ENCODE measurements at places on chromosomes 16 and 17.

DNA sequence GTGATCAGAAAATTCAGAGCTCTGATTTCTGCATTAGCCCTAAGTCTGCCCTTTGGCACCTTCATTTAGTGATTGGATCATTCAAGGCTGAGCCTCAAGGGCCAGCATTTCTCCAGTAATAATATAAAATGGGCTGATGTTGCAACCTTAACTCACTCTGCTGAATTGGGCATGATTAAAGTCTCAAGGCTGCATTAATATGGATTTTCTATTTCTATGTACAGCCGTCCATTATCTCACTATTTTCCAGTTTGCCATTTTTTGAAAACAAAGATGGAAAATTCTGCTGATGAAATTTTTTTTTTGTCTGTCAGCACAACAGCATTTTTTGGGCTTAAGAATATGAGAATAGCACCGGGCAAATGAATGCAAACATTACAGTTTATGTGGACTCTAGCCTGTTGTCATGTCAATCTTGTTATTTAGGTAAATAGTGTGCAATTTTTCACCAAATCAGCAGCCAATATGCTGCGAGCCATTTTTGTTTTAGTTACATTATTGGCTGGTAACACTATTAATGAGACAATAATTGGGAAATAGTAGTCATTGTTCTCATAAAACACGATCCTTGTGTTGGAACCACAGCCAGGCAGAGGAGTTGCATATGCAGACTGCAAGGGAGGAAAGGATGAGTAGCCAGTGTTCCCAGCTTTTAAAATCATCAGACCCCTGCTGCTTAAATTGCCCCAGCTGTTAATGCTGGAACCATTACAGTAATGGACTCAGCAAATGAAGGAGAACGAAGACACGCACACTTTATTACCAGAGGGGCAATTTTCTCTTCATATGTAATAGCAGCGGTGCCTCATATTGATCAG, 10.5 kb downstream of the FTO start:
- DNase-seq = no peak

DNA sequence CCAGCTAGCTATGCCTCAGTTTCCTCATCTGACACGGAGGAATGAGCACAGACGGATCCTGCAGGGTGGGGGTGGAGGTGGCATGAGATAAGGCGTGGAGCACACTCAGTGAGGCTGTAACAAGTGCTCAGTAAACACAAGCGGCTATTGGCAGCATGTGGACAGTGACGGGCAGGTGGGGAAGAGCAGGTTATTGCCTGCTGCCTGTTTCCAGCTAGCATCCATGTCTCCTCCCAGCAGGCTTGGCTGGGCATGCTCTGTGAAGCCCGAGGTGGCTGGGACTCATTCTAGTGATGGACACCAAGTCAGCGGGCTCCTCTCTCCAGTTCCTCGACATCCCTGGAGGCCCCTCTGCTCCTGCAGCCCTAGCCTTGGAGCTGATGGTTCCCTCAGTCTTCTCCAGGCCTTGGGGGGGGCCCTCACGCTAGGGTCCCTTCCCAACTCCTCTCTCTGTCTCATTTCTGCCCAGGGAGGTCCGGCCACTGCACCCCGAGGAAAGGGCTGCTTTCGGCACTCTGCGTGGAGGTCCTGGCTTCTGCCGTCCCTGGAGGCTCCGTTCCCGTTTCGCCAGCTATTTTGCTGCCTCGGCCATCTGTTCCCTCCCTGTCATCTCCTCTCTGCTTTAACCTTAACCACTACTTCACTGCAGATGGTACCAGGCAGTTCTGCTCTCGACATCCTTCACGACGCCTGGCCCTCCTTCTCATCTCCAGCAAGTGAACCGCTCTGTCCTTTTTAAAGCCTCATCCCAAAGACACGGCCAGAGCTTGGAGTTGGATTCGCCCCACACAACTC, 6.2 kb downstream of the RTN4RL1 start:
- no peak for DNase-seq

- no peak for DNase-seq
Measured at GRCh38 chr16:51404386-51404785, 253.3 kb upstream of the SALL1 start.

GRCh38 chr16:17068524-17068923, 402.2 kb downstream of the XYLT1 start:
- no peak for DNase-seq

- no peak for DNase-seq
Measured at GRCh38 chr16:10600782-10601443, 20.5 kb upstream of the EMP2 start.

DNA sequence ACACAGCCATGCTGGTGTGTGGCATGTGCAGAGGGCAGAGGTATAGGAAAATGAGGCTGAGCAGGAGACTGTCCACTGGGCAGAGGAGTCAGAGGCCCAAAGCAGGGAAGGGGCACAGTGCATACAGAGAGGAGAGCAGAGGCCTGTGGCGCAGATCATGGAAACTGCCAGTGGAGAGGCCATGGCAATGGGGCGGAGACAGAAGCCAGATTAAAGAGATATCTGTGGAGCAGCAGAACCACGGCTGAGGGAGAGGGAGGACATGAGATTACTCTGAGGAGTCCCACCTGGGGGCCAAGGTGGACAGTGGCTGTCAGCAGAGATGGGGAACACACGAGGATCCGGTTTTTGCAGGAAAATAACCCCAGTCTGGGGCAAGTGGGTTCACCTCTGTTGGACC, 43.3 kb downstream of the RANBP10 start:
- DNase-seq = no peak

DNA sequence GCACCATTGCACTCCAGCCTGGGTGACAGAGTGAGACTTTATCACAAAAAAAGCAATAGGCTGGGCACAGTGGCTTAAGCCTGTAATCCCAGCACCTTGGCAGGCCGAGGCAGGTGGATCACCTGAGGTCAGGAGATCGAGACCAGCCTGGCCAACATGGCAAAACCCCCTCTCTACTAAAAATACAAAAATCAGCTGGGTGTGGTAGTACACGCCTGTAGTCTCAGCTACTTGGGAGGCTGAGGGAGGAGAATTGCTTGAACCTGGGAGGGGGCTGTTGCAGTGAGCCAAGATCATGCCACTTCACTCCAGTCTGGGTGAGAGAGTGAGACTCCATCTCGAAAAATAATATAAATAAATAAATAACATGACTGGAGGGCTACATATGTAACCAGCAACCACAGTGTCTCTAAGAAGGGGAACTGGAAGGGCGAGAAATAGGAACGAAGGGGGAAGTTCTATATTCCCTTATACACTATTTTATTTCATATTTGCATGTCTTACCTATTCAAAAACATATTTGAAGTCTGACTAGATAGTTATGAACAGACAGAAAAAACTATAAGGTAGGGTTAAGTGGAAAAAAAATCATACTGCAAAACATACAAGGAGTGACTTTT, 25.9 kb downstream of the MYH11 start:
- peak; percentile 4 for DNase-seq

GRCh38 chr16:11506741-11507305, 79.9 kb downstream of the LITAF start:
- DNase-seq = no peak

GRCh38 chr17:48610282-48611211, at the start of gene HOXB7:
TSS of gene HOXB7 (minus strand) at chr17:48611017. CDS start at chr17:48610918, 99 bp downstream.
- DNase-seq = peak; percentile 70

- DNase-seq = peak; percentile 28
Measured at GRCh38 chr17:68089881-68090280, 54.3 kb downstream of the KPNA2 start.

DNA sequence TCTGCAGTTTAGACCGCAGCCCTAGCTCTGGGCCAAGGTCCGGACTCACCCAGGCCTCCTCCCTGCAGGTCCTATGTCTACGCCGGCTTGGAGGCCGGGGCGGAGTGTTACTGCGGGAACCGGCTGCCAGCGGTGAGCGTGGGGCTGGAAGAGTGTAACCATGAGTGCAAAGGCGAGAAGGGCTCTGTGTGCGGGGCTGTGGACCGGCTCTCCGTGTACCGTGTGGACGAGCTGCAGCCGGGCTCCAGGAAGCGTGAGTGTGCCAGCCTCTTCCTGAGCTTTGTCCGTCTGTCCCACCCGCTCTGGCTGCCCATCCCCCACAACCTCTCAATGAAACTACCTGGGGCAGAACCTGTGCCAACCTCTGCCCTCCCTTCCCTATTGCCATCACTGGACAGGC, 20.1 kb downstream of the WSCD1 start:
- DNase-seq = no peak

- DNase-seq = no peak
Measured at GRCh38 chr16:14389359-14389758, 240.7 kb downstream of the PARN start.

DNA sequence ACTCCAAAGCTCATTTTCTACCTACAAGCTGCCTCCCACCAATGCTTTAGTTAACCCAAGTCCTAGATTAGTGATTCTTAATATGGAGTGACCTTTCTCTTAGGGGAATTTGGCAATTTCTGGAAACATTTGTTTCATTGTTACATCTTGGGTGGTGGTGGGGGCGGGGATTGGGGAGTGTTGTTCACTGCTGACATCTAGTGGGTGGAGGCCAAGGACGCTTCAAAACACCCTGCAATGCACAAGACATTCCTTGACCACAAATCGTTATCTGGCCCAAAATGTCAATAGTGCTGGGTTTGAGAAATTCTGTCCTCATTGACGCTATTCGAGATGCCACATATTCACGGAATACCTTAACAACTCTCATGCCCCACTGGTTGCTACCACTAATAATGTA, 282.9 kb downstream of the RBFOX1 start:
- no peak for DNase-seq

- no peak for DNase-seq
Measured at GRCh38 chr16:86077243-86077940, 178.4 kb downstream of the IRF8 start.

- DNase-seq = no peak
Measured at GRCh38 chr17:83091257-83092141, 12.1 kb downstream of the METRNL start.

- no peak for DNase-seq
Measured at GRCh38 chr16:1258906-1259759, 3.3 kb downstream of the TPSD1 start.

DNA sequence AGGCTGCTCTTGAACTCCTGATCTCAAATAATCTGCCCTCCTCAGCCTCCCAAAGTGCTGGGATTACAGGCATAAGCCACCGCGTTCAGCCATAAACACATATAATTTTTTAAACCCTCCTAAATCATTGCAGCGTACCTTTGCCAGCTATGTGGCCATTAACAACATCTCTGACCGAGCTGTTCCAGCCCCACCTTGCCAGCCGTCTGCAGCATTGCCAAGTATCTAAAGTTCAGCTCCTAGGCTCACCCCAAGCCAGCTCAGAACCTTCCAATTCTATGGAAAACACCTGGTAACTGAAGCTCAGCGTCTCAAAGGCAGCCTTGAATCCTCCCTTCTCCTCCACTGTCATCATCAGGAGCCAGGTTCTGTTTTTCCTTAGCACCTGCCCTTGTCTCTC, 5.1 kb upstream of the MEIOB start:
- DNase-seq = no peak

- peak; percentile 57 for DNase-seq
Measured at GRCh38 chr16:81718637-81719036, 60.5 kb upstream of the PLCG2 start.

- no peak for DNase-seq
Measured at GRCh38 chr17:81370294-81370693, 25.0 kb upstream of the BAHCC1 start.

DNA sequence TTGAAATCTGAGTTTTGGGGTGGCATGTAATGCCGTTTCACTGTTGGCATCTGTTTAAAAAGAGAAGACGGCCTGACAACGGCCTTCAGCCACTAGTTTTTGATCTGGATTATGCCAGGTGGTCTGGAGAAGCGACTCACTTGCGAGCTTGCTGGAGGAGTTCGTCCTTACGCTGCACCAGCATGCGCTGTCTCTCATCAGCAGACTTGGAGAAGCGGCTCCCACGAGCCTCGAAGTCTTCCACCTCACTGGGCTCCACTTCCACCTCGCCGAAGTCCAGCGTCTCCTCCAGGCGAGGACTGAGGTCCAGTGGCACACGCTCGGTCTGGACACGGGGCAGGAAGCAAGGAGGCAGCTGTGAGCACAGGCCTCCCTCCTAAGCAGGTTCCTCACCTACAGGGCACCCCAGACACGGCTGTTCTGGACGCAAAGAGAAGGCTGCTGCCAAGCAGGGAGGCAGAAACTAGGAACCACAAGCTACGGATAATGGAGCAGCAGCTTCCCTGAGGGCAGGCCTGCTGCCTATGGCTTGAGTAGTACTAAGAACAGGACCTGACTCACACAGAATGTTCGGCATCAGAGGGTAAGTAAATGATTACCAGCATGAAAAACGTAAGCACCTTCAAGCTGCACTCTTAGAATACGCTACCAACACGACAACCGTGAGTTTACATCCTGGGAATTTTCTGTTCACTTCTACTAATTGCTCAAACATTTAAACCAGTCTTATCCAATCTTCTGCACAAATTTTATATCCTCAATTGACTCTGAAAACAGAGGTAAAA, 61.4 kb downstream of the AMFR start:
- DNase-seq = no peak

DNA sequence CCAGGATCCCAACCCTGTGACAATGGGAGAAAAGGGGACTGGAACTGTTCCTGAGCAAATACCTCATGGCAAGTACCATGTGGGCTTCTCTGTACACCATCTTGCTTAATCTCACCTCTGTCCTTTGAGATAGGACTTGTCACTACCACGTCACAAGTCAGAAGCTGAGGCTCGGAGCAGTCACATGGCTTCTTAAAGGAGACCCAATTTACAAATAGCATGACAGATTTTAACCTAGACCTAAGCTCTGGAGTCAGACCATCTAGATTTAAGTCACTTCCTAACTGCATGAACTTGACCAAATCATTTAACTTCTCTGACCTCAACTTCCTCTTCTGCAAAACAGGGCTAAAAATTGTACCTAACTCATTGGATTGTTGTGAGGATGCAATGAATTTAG, 36.0 kb upstream of the CCL1 start:
- peak; percentile 89 for DNase-seq

- DNase-seq = no peak
Measured at GRCh38 chr16:68506331-68507053, 32.6 kb upstream of the ZFP90 start.

DNA sequence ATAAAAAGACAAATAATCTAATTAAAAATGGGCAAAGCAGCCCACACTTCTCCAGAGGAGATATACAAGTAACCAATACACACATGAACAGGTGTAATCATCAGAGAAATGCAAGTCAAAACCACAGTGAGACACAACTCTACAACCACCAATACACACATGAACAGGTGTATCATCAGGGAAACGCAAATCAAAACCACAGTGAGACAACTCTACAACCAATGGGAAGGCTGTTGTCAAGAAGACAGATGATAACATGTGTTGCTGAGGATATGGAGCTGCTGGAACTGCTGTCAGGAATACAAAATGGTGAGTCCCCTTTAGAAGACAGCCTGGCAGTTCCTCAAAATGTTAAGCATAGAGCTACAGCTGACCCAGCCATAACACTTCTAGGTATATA, 22.5 kb upstream of the ENGASE start:
- no peak for DNase-seq

DNA sequence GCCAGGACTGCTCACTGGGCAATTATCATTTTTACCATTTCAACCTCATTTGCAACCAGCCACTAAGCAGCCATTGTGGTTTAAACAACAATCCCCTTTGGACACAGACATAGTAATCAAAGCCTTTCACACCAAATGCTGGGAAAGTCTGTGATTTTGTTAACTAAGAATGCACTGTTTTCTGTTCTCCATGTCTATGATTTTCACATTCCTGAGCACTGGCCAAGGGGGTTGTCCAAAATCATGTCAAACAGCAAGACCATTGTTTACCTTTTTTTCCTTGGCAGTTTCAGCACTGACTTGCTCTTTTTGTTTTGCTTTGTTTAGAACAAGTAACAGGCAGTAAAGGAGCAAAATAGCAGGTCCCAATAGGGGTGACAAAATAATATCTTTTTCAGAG, 106.3 kb upstream of the SIAH1 start:
- DNase-seq = no peak

- no peak for DNase-seq
Measured at GRCh38 chr17:79513206-79513605, 97.6 kb downstream of the RBFOX3 start.

GRCh38 chr17:43864161-43864984, 17.4 kb downstream of the CD300LG start:
- no peak for DNase-seq

Measured in bone marrow (tissue), 2 donors.